ENCODE measurements at places on chromosomes 3 and 15.

DNA sequence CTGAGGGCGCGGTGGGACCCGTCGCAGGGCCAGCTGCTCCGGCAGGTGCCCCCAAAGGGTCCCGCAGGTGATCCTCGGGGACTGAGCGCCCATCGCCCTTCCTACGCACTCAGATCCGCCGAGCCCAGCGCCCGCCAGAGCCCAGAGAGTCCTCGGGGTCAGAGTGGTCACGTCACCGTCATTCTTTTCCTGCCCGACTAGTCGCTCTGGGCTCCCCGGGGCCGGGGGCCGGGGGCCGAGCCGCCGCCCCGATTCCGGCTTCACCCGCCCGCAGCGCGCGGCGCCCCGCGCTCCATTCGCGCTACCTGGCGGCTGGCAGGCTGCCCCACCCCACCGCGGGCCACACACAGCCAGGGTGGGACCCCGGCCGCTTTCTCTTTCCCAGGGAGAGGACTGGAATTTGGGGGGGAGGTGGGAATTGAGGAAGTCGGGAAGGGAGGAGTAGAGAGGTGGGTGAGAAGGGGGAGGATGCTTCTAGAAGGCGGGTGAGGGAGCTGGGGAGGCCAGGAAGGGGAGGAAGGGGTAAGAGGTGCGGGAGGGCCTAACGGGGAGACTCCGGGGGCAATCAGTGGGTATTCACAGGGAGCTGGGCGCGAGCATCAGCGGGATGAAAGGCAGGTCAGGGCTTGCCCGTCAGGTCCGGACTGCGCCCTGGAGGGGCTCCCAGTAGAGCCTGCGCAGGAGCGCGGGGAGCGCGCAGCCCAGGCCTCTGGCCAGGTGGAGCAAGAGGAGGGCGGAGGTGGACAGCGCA is 36.1 kb upstream of the EPHB3 start:
- DNase-seq = no peak

DNA sequence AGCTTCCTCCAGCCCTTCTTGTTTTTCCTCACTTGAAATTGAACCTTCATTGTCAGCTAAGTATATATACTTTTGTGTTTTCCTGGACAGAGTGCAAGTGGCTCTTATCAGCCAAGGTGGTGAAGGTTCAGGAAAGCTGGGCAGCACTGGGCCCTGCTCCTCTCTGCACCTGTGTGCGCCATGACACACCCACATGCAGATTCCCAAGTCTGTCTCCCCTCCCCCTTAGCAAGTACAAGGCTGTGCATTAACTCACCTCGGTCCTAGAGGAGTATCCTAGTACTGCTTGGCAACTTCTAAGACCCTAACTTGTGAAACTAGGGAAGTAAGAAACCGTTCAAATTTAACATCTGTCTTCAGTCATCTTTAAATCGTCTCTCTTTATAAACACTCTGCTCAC is 85.8 kb downstream of the SLC49A4 start:
- no peak for DNase-seq

DNA sequence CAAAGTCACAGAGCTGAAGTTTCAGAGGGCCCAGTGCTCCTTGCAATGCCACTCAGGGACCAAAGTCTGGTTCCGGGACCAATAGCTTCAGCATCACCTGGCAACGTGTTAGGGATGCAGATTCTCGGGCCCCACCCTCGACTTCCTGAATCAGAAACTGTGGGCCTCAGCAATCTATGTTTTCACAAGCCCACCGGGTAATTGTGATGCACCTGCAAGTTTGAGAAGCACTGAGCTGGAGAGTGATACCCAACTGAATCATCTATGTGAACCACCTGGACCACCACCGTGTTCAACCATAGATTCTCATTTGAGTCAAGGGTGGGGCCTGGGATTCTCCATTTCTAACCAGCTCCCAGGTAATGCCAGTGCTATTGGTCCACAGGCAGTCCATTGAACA is 55.7 kb downstream of the CORO2B start:
- no peak for DNase-seq

DNA sequence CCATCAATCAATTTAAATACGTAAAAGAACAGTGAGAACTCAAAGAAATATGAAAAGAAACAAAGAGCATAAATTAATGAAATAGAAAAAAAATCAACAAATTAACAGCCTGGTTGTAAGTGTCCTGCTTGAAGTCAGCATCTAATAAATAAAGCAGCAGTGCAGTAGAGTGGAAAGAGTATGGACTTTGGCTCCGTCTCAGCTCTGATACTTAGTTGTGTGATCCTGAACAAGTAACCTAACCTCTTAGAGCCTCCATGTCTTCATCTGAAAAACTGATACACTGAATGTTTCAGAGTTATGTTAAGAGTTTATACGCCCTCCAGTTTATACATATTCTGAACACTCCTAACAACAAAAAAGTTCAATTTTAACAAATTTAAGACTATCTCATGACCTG is 44.6 kb downstream of the TFDP2 start:
- DNase-seq = no peak

DNA sequence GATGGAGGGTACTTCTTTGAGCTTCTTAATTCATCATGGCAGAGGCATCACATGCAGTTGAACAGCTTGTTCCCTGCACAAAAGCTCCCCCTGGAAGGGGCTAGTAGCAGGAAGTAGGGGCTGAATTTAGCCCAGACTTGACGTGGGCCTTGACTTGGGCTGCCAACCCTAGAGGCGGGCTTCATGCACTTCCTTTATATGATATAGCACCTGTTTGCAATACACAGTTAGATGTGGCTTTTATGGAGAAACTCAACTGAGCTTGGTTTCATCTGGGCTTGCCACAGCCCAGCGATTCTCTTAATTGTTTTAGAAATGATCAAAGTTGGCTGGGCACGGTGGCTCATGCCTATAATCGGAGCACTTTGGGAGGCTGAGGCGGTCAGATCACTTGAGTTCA is 33.7 kb upstream of the ADGRG7 start:
- DNase-seq = no peak

DNA sequence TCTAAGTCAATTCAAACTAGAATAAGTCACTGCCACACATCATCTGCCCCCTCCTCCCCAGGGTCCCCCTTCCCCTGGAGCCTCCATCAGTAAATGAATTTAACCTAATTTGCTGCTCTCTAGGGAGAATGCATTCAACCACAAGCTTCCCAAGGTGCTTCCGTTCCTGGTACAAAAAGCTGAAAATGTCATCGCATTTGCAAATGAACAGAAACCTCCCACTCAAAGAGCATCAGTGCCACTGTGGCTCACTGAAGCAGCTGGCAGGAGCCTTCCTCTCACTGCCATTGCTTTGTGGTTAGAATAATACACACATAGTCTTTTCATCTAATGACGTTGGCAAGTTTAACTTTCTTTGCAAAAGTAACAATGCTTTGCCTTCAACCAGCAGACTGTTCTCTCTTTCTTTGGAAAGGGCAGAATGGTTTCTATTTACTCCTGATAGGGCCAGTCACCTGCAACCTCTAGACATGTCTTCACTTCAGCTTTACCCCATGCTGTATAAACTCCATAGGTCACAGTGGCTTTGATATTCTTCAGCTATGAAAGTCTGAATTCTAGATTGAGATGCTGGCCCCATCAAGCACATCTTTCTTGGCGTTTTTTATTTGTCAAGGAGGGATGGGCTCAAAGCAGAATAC is 238.1 kb downstream of the CPNE4 start:
- no peak for DNase-seq

GRCh38 chr3:11370191-11370590 is 98.0 kb downstream of the ATG7 start:
- no peak for DNase-seq

- DNase-seq = no peak
Observed at GRCh38 chr3:58766587-58767282, 100.2 kb upstream of the FAM3D start.

GRCh38 chr3:98512576-98512975 is 10.1 kb downstream of the CLDND1 start:
- no peak for DNase-seq

- DNase-seq = no peak
Observed at GRCh38 chr3:43792904-43793303, 102.2 kb downstream of the ABHD5 start.

- DNase-seq = no peak
Observed at GRCh38 chr3:23565041-23565775, 240.5 kb upstream of the UBE2E1 start.

- DNase-seq = no peak
Observed at GRCh38 chr15:52509500-52510245, 19.0 kb downstream of the MYO5A start.

DNA sequence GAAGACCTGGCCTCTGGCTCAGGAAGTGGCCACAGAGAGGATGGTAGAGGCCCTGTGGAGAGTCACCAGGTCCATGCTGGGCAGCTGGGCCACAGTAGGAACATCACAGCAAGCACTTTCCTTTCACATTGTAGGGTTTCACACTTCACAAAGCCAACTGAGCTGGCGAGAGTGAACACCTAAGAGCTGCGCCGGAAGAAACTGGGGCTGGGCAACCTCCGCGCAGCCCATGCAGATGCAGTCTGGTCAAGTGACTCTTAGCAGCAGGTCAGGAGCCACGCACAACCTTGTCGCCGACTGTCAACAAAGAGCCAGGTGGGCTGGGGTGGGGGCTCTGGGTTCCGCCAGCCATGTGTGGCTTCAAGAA is 15.3 kb upstream of the SHISA5 start:
- no peak for DNase-seq

DNA sequence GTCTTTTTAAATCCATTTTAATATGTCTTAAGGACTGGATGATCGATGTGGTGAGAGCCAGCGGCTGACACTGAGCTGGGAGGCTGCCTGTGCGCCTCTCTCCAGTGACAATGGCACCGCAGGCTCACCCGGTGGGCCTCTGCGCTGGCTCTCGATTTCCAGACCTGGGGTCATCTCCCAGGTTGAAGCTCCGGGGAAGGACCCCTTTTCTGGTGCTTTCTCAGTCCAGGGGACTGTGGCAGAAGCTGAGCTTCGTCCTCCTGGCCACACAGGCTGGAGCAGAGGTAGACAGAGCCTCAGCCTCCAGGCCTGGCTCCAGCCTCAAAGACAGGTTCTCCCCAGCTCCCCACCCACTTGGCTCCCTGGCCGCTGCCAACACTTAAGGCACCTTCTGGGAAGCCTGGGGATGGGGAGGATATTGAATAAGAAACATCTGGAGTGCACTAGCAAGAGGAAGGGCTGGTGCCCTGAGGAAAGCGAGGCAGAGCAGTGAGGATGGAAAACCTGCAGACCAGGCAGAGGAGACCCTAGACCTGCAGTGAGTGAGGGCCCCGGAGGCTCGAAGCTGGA is 154.2 kb upstream of the SMAD3 start:
- DNase-seq = no peak

DNA sequence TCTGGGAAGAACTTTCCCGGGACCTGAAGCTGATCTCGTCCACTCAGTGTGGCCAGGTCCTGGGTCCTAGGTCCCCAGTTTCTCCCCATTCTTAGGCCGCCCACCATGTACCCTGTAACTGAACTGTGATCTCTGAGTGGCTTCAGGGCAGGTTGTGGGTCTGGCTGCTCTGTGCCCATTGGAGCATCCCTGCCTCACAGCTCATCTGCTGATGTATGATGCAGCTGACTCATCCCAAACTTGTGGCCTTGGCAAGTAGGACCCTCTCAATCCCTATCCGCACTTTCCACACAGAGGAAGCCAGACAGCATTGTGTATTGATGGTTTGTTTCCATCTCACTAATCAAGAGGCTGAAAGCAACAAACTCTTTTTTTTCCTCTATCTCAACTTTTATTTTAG is 69.1 kb upstream of the XCR1 start:
- no peak for DNase-seq

DNA sequence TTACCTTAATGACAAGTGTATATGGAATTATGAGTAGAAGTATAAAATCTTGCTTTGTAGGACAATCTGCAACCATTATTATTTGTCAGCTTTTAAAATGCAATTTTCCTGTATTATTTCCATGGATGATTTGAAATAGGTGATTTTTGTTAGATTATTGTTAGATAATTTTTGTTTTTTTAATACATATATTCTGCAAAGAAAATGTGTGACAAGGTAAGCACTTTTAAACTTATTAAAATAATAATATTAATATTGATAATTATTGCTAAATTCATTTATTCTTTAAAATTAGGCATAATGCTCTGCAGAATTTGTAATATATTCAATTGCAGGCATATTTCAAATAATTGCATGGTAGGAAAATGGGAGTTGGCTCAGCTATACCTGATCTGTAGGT is 329.5 kb downstream of the CADM2 start:
- DNase-seq = no peak

DNA sequence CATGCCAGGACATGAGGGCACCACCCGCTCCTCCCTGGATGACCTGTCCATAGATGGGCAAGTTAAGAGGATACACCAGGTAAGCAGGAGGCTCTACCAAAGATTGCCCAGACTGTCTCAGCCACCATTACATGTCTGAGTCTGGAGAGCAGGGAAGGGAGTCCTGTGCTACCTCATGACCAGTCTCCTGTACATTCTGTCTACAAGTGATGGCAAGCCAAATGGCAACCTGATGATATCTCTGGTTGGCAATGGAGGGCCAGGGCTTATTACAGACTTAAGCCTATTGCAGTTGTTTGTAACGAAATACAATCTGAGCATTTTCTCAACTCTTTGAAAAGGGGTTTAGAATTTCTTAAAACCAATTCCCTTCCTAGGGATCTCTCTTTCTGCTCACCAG is 31.8 kb downstream of the ABHD6 start:
- no peak for DNase-seq

DNA sequence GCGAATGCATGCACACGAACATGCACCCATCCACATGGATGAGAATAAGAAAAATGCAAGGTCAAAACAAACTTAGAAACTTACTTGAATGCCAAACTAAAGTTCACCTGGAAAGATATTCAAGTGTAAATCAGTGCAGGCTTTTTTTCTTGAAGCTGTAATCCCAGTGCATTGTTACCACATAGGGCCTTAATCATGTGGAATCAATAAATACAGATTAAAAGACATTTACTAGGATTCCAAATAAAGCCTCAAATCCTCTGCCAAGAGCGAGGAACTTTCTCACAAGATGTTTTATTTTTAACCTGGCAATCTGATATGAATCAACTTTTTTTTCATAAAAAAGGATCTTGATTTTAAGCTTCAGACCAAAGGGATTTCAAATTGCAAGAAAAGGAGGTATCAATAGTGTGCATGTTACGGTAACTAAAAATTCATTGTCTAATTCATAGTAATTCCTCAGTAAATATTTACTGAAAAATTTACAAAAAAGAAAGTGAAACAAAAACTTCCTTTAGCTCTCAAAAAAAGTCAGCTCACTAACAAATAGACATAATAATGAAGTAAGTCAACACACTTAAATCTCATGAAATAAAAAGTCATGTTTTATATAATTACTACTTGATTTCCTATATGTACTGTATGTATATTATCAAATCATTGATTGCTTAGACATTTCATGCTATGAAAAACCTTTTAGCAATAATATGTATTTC is 978.6 kb downstream of the PLOD2 start:
- DNase-seq = no peak

DNA sequence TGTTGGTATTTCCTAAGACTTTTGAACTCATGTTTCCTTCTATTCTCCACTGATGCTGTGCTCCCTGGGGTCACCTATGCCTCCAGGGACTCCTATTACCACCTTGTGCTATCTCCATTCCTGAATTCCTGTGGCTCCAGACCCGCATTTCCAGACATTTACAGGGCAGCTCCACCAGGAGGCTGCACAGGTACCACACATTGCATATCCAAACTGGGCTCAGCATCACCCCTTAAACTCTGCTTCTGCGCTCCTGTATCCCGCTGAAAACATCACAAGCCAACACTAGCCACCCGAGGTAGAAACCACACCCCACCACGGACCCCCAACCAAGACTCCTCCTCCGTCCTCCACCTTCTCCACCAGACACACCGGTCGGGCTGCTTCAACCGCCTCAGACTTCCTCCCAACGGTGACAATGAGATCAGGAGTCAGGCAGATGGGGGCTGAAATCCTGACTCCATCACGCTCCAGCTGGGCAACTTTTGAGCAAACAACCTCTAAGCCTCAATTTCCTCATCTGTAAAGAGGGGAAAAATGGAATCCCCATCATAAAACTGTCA is 10.4 kb downstream of the TNK2 start:
- no peak for DNase-seq
